ENCODE measurements at places on chromosomes 4 and X.

GRCh38 chr4:81421346-81422218 is 50.1 kb downstream of the RASGEF1B start:
- DNase-seq = peak; percentile 46

DNA sequence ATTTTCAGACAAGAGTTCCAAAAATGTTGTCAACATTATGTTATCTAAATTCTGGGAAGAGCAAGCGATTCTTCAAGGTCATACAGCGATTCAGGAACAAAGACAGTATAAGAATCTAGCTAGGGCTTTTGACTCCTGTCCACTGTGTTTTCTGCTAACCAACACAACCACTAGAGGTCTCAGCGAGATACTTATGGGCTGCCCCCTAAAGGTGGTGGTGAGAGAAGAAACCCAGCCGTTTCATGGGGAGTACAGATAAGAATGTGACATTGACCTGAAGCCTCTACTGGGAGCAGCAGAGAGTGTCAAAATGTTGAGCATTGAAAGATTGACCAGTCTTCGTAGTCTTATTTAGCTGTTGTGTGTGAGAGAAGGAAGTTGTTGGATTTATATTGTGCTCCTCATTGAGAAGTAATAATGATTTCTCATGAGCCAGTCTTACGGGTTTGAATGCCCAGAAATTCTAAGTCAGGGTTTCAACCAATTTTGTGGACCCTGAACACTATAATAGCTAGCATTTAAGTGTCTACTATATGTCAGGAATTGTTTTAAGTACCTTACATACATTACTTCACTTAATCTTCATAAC is 168.3 kb downstream of the SPRY1 start:
- DNase-seq = peak; percentile 77

DNA sequence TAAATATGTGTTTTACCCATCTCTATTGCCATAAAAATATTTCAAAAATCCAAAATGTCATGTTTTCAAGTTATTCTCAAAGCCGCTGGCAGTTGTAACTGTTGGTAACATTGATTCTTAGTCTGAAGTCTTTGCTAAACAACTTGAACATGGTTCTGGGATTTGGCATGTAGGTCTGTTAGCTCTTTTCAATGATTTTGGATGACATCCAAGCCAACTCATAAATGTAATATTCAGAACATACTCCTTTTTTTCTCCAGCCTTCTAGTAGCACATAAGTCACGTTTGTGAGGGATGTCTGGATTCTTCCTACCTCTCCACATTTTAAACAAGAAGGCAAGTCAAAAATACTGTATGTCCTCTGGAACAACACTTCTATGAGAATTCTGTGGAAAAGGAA is 305.3 kb downstream of the PRR32 start:
- DNase-seq = no peak

GRCh38 chr4:186159613-186160012 is 31.8 kb upstream of the CYP4V2 start:
- no peak for DNase-seq

GRCh38 chr4:186689476-186689875 is 34.2 kb downstream of the FAT1 start:
- no peak for DNase-seq

GRCh38 chr4:122577808-122578781 is 42.8 kb downstream of the IL21 start:
- peak; percentile 20 for DNase-seq

- DNase-seq = no peak
Observed at GRCh38 chrX:129609395-129609794, 45.4 kb downstream of the APLN start.

- no peak for DNase-seq
Observed at GRCh38 chrX:129760155-129760554, 19.6 kb upstream of the SASH3 start.

- DNase-seq = no peak
Observed at GRCh38 chr4:76306882-76307659, 538 bp downstream of the STBD1 start.

GRCh38 chr4:25154594-25155265 is 5.5 kb downstream of the SEPSECS start:
- no peak for DNase-seq

GRCh38 chr4:105074097-105074496 is 72.6 kb upstream of the TET2 start:
- no peak for DNase-seq

DNA sequence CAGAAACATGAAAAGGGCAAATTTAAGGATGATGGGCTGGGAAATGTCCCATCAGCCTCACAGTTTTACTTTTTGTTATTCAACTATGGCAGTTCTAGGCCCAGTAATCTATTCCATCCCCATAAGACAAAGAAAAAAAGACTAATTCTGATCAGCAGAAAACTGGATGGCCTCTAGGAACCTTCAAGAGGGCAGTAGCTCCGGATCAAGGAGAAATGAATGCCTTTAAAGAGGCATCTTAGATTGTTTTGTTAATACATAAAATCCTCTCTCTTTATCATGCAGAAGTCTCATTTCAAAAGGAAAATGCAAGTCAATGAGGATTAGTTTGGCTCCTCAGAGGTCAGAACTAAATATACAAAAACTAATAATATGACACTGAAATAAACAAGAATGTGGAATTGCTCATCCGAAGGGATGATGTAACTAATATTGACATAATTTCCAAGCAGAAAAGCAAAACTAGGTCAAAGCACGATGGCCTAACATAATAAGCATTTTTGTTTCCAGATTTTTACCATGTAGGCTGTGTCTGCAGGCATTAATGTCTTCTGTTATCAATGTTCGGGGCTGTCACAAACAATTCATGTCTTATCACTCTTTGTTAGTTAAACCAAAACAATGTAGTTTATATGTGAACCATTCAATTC is 8.8 kb downstream of the MID1 start:
- no peak for DNase-seq

DNA sequence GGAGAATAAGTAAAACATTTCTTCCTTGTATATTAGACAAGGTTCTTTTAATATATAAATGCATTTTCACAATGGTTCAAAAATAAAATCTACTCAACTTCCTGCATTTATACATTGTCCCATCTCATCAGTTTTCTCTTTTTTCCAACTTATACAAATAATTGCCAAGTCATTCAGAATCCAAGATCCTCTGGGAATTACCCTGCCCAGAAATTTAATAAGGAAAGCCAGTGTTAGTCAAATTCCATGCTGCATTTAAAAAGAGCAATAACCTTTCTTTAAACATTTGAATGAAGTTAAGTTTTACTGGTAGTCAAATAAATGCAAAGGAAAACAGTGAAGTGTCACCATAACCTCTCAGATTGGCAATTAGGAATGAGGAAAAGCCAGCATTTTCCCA is 357.9 kb downstream of the PPP3CA start:
- DNase-seq = no peak

GRCh38 chr4:6343939-6344408 is 74.3 kb downstream of the WFS1 start:
- DNase-seq = no peak
